ENCODE measurements at places on chromosomes 16 and 17.

GRCh38 chr17:65742403-65743307 lies 181.2 kb upstream of the AXIN2 start:
- no peak for DNase-seq

DNA sequence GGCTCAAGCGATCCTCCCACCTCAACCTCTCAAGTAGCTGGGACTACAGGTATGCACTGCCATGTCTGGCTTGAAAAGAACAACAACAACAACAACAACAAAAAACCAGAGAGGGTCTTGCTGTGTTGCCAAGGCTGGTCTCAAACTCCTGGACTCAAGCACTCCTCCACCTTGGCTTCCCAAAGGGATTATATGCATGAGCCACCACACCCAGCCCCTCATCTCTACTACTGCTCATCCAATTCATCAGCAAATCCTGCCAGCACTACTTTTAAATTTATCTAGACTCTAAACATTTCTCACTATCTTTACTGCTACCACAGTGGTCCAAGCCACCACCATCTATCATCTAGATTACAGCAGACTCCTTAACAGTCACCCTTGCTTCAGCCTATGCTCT lies 109.6 kb downstream of the BRIP1 start:
- no peak for DNase-seq

GRCh38 chr16:12361016-12361415 lies 384.5 kb downstream of the SNX29 start:
- no peak for DNase-seq

DNA sequence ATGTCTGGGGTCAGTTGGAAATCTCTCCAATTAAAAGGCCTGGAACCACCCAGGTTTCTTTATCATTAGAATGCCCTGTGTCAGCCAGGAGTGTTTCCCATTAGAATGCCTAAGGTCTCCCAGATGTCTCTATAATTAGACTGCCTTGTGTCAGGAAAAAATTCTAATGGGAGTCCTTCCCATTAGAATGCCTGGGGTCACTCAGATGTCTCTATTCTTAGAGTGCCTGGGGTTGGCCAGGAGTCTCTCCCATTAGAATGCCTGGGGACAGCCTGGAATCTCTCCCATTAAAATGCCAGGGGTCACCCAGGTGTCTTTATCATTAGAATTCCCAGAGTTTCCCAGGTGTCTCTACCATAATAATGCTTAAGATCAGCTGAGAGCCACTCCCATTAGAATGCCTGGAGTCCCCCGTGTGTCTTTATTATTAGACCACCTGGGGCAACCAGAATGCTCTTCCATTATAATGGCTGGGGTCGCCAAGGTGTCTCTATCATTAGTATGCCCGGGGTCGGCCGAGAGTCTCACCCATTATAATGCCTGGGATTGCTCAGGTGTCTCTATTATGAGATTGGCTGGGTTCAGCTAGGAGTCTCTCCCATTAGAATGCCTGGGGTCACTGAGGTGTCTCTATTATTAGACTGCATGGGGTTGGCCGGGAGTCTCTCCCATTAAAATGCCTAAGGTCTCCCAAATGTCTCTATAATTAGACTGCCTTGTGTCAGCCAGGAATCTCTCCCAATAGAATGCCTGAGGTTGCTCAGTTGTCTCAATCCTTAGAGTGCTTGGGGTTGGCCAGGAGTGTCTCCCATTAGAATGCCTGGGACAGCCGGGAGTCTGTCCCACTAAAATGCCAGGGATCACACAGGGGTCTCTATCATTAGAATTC lies 2254.6 kb downstream of the TP53TG3F start:
- no peak for DNase-seq

DNA sequence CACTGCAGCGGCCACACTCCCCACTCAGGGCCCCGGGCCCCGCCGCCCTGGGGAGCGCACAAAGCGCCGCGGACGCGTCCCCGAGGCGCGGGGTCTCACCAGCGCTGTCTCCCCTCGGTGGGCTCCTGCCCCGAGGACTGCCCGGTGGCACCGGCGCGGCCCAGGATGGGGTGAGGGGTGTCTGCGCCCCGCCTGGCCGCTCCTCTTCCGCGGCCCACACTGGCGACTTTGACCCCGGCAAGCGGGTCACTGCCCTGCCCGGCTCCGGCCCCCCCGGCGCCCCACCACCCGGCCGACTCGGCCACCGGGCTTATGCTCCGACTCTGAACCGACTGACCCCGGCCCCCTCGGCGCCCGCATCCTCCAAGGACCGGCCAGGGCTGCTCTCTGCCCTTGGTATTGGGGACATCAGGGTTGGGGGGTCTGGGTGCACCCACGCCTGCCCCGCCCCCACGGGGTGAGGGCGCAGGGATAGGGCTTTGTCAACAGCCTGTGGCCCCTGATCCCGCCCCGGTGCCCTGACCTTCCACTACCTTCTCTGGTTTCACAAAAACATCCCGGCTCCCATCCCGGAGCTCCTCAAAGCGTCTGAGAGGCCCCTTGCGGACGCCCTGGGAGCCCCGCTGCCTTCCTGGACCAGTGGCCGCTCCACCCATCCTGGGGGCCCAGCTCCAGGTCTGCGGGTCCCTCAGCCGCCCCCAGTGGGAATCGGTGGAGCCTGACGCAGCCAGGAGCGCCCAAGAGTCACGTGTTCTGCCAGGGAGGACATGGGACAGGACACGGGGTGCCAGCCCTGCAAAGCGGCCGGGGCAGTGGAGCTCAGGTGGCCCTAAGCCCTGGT lies 829 bp downstream of the GCGR start:
- no peak for DNase-seq

- DNase-seq = peak; percentile 47
Observed at GRCh38 chr17:64262198-64262999, 661 bp downstream of the TEX2 start.

DNA sequence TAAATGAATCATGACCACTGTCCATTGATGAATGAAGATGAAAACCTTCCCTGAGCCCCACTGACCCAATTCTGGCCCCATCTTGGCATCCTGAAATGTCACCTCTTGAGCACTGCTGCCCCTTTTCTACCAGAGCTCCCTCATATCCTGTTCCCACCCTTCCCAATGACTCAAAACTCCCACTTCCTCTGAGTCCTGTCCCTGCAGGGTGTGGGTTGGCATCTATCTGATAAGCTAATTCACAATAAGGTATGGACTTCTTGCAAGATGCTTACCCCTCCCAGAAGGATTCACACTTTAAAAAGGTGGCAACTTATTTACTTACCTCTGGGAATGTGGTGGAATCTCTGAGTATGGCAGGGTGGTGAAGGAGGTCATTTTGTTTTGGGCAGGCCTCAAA lies 13.3 kb upstream of the CSNK2A2 start:
- no peak for DNase-seq

DNA sequence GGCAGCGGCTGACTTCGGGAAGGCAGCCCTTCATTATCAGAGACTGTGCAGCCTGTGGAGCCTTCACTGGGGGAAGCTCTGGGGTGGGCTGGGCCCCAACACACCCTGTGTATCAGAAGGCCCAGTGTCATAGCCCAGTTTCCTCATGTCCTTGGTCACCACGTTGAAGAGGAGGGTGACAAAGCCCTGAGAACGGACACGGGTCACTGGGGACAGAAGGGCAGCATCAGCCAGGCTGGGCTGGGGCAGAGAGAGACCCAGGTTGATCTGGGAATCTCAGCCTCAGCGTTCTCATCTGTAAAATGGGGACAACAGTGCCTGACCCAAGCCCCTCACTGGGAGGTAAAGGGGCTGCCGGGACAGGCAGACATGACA lies 19.3 kb downstream of the B9D1 start:
- DNase-seq = no peak

- DNase-seq = no peak
Observed at GRCh38 chr16:72220875-72221629, 49.1 kb upstream of the PMFBP1 start.

GRCh38 chr16:57245472-57246113 lies 534 bp downstream of the ARL2BP start:
- DNase-seq = no peak

GRCh38 chr16:75745242-75745641 lies 19.0 kb upstream of the CPHXL start:
- DNase-seq = no peak

Data from stimulated activated CD8-positive, alpha-beta memory T cell treated with anti-CD3 and anti-CD28 coated beads, Interleukin-12 subunit alpha, Interleukin-12 subunit beta, amount 100 ng/mL, for 1 hour (primary cell).